ENCODE measurements at places on chromosomes 5 and 9.

DNA sequence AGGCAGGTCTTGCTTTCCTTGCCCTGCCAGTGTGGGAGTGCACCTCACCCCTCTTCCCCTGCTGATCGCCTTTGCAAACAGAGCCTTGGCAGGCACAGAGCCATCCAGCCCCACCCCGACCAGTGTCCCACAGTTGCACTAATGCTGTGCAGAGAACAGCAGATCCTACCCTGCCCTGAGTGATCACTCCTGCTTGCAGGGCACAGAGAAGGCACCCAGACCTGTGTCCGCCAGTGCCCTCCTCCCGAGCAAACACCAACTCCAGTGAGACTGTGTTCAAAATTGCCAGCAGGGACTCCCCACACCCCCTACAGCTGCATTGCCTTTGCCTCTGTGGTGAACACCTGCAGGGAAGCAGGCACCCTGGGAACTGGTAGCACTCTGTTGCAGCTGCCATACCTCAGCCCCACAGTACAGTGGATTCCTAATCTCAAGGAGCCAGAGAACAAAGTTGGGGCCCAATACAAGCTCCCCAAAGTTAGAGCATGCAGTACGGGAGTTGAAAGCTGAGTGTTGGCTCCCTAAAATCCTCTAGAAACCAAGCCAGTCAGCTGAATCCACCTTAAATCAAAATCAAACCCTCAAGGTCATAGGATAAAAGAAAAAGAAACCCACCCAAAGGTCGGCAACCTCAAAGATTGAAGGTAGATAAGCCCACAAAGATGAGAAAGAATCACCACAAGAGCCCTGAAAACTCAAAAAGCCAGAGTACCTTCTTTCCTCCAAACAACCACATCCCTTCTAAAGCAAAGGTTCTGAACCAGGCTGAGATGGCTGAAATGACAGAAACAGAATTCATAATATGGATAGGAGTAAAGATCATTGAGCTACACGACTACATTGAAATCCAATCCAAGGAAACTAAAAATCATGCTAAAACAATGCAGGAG lies 92.9 kb upstream of the PIK3R1 start:
- no peak for DNase-seq

- no peak for DNase-seq
These were observed 78.2 kb upstream of the NR4A3 start for GRCh38 chr9:99743455-99743854.

GRCh38 chr5:15203376-15203775 lies 296.6 kb upstream of the FBXL7 start:
- DNase-seq, result no peak

DNA sequence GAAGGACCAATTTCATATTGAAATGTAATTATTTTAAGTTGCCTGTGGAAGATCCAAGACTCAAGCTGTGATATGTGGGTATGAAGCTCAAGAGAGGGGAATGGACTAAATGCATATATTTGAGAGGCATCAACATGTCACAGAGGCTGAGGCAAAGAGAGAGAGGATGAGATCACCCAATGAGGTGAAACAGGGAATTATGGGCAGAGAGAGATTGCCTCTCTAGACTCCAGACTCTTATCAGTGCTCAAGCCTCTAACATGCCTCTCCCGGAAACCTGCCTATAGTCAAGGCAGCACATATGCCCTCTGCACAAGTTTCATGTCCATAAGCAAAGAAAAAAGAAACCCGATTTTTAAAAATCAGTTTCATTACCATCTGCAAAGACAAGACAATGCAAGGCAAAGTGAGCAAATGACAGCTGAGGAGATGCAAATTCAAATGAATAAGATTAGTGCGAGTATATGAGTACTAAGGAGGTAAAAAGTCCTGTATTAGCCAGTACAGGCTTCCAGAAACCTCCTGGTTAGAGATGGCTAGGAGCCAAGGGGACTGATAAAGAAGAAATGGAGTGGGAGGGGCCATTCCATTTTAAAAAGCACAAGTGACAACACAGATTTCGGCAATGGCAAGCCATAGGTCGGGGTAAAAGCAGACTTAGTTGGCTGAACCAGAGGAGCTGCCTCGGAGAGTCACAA lies 9.4 kb downstream of the APTX start:
- DNase-seq, result peak; percentile 24
